ENCODE measurements at places on chromosomes 2 and 18. TPM values are rescaled to one million over a fixed set of nuclear protein-coding genes. Genes with fewer than 3 reads are reported as not detected.

Gene NAT8
- total RNA-seq, result not detected

Gene SLC9A4
- total RNA-seq, result not detected

Gene TUBA4B
- not detected for total RNA-seq

Gene PARD6G
- 3.7 TPM for total RNA-seq

Gene NGEF
- 2.6 TPM for total RNA-seq

Gene GREB1L
- total RNA-seq, result 12.5 TPM

Gene LIPG
- 2.6 TPM for total RNA-seq

Gene WNT6
- not detected for total RNA-seq
